ENCODE measurements at places on chromosomes 2 and 18. TPM values are rescaled to one million over a fixed set of nuclear protein-coding genes. Genes with fewer than 3 reads are reported as not detected.
A peak's percentile ranks its signal among the peaks of the same experiment; 100 is the strongest.

SOX11 gene
- polyA plus RNA-seq: not detected

TTC27 gene
- polyA plus RNA-seq: 22.5 TPM

- H3K27ac ChIP-seq: no peak overlapping the region
- DNase-seq: no peak
- no peak overlapping the region for H3K4me3 ChIP-seq
- H3K4me1 ChIP-seq: peaks cover 6% of the 10 kb centered on the region
- peaks cover 9% of the 10 kb centered on the region for H3K27me3 ChIP-seq
- H3K36me3 ChIP-seq: no peaks in the 10 kb centered on the region
These were observed 35.6 kb downstream of the FAM124B start for GRCh38 chr2:224366267-224366844.

- DNase-seq: no peak
These were observed 31.9 kb downstream of the PTPN18 start for GRCh38 chr2:130387804-130388203.

DNA sequence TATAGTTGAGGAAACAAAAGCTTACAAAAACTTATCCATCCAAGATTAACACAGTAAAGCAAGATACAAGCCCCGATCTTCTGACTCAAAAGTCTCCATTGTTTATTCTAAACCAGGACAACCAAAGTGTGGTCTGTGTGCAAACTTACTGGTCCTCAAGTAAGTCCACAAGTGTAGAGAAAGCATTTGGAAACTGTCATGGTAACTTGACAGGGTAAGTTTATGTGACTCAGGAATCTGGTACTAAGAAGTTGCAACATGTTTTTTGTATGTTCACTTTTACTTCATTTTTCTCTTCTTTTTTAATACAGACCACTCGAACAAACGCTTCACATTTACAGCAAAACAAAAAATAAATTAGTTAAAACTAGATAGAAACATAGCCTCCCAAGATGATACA is 9.4 kb downstream of the MBD2 start:
- H3K27me3 ChIP-seq: no peaks in the 10 kb centered on the region
- no peak for DNase-seq
- H3K4me3 ChIP-seq: no peak overlapping the region
- no peaks in the 10 kb centered on the region for H3K36me3 ChIP-seq
- peaks cover 90% of the 10 kb centered on the region for H3K4me1 ChIP-seq

DNA sequence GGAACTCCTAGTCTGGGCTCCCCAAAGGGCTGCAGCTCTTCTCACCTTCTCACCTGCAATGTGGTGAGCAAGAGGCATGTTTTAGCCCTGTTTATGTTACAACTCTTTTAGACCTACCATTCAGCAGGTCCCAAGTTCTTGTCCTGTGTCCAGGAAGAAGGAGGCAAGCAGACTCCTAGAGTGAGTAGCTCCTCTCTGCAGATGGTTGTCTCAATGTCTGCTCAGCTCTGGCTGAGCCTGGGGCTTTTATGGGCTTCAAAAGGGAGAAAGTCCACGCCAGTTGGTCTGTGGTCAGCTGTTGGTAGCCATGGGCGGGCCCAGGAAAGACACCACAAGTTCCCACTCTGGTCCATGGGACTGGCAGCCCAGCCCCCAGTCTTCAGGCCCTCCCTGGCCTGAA is 148.1 kb upstream of the HS6ST1 start:
- H3K4me1 ChIP-seq: peaks cover 5% of the 10 kb centered on the region
- no peak overlapping the region for H3K27ac ChIP-seq
- no peak overlapping the region for H3K4me3 ChIP-seq
- peaks cover 9% of the 10 kb centered on the region for H3K36me3 ChIP-seq

POTEI gene
- polyA plus RNA-seq: not detected

DNA sequence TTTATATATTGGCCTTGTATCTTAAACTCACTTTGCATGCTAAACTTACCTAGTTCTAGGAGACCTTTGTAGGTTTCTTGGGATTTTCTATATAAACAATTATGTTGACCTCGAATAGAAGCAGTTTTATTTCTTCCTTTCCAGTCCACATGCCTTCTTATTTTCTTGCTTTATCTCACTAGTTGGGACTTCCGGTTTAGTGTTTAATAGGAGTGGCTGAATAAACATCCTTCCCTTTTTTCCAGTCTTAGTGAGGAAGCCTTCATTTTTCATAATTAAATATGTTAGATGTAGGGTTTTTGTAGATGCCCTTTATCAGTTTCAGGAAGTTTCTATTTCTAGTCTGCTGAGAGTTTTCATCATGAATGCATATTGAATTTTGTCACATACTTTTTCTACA is 347.3 kb upstream of the HNRNPA3 start:
- no peaks in the 10 kb centered on the region for H3K27me3 ChIP-seq
- DNase-seq: no peak
- H3K4me1 ChIP-seq: no peaks in the 10 kb centered on the region

CD302 gene
- 0.37 TPM for polyA plus RNA-seq

DNA sequence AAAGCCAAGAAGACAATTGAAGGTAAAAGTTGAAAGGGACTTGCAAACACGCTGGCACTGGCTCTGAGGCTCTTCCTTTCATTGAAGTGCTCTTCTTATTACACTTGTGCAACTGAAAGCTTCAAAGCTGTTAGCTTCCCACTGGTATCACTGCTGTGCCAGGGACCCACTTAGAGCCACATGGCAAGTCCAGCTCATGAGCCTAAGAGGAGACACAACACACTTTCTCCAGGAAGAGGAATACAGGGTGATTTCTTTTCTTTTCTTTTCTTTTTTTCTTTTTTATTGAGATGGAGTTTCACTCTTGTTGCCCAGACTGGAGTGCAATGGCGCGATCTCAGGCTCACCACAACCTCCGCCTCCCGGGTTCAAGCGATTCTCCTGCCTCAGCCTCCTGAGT is 218.2 kb downstream of the ATAD2B start:
- no peaks in the 10 kb centered on the region for H3K27me3 ChIP-seq
- H3K36me3 ChIP-seq: peaks cover 21% of the 10 kb centered on the region
- DNase-seq: no peak
- no peaks in the 10 kb centered on the region for H3K4me1 ChIP-seq
- H3K4me3 ChIP-seq: no peak overlapping the region
- no peak overlapping the region for H3K27ac ChIP-seq

GRCh38 chr2:218567797-218568189 is 358 bp downstream of the USP37 start:
- H3K36me3 ChIP-seq: no peaks in the 10 kb centered on the region
- H3K4me1 ChIP-seq: peaks cover 54% of the 10 kb centered on the region
- DNase-seq: no peak
- H3K4me3 ChIP-seq: peak overlapping the region; percentile 97

CHRND gene
- not detected for polyA plus RNA-seq

GRCh38 chr2:134253117-134253704 is 661 bp upstream of the MGAT5 start:
- peak overlapping the region; percentile 85 for H3K4me3 ChIP-seq
- peaks cover 9% of the 10 kb centered on the region for H3K36me3 ChIP-seq
- no peaks in the 10 kb centered on the region for H3K27me3 ChIP-seq
- peak overlapping the region; percentile 100 for H3K27ac ChIP-seq
- DNase-seq: no peak
- peaks cover 66% of the 10 kb centered on the region for H3K4me1 ChIP-seq

SPC25 gene
- not detected for polyA plus RNA-seq

- no peaks in the 10 kb centered on the region for H3K27me3 ChIP-seq
- DNase-seq: no peak
- no peaks in the 10 kb centered on the region for H3K4me1 ChIP-seq
- no peak overlapping the region for H3K27ac ChIP-seq
These were observed 28.2 kb upstream of the PRLH start for GRCh38 chr2:237538001-237538720.

DNA sequence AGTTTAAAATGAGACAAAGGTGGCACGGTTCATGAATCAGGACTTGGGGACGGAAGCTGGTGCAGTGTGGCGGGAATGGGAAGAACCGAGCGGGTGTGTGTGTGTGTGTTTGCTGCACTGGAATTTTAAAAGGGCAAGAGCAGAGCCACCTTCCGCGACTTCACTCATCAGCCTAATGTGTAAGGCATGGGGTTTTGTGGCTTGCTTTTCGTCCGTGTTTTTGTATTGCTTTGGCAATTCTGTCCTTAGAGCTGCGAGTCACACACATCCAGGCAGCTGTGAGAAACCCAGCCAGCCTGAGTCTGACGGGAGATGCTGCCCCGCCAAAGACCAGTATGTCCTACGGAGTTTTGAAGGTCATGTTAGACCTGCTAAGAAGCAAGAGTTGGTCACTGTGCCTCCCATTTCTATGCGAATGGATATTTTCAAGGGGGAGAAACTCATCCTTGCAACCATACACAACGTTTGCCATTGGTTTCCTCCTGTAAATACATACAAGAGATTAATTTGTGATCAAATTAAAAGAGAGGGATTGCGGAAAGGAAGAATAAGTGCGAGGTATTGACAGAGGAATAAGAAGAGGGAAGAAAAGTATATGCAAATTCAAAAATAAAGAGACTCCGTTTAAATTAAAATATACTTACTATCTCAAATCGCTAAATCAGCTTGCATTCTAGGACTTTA is 665 bp upstream of the CACNB4 start:
- H3K27ac ChIP-seq: peak overlapping the region; percentile 88
- H3K36me3 ChIP-seq: no peaks in the 10 kb centered on the region
- peaks cover 21% of the 10 kb centered on the region for H3K4me1 ChIP-seq
- peaks cover 42% of the 10 kb centered on the region for H3K27me3 ChIP-seq
- DNase-seq: no peak
- peak overlapping the region; percentile 87 for H3K4me3 ChIP-seq

FAP gene
- polyA plus RNA-seq: not detected

DNA sequence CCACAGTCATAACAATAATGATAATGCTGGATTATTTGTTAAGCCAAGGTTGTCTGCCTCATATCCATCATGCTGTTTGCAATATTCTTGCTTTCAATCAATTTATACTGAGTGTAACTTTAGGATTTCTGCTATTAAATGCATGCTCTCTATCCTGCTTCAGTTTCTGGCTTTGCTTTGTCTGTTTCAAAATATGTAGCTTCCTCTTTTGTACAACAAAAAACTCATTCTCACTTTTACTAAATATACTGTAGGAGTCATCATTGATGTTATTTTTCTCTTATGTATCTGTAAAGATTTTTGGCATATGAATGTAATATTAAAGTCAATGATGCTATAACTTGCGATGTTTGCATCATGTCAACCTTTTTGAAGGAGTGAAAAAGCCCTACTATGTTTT is 149.3 kb downstream of the GPD2 start:
- no peak for DNase-seq
- no peak overlapping the region for H3K4me3 ChIP-seq
- no peaks in the 10 kb centered on the region for H3K4me1 ChIP-seq
- H3K27ac ChIP-seq: no peak overlapping the region
- H3K36me3 ChIP-seq: no peaks in the 10 kb centered on the region

- H3K27ac ChIP-seq: no peak overlapping the region
- no peak overlapping the region for H3K4me3 ChIP-seq
- no peaks in the 10 kb centered on the region for H3K4me1 ChIP-seq
- H3K36me3 ChIP-seq: no peaks in the 10 kb centered on the region
- no peaks in the 10 kb centered on the region for H3K27me3 ChIP-seq
- DNase-seq: no peak
These were observed 414.2 kb upstream of the CHAC2 start for GRCh38 chr2:53353135-53354114.

DNA sequence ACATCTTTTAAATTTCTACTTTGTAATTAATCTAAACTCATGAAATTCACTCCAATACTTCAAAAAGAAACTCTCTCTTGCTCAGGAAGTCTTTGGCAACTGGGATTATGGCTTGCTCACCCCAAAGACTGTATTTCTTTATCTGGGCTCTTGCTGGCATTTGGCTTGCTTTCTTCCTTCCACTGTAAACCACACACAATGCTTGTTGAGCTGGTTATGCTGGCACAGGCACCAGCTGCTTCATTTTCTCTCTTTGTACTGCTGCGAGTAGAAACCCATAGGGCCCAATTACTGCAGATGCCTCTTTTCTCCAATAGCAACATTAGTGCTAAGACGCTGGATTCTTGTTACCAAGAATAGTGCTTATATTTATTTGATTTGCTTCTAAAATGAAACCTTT is 51.4 kb downstream of the SLC38A11 start:
- no peak overlapping the region for H3K27ac ChIP-seq
- H3K4me3 ChIP-seq: no peak overlapping the region
- H3K4me1 ChIP-seq: peaks cover 7% of the 10 kb centered on the region
- H3K27me3 ChIP-seq: no peaks in the 10 kb centered on the region
- DNase-seq: no peak

DNA sequence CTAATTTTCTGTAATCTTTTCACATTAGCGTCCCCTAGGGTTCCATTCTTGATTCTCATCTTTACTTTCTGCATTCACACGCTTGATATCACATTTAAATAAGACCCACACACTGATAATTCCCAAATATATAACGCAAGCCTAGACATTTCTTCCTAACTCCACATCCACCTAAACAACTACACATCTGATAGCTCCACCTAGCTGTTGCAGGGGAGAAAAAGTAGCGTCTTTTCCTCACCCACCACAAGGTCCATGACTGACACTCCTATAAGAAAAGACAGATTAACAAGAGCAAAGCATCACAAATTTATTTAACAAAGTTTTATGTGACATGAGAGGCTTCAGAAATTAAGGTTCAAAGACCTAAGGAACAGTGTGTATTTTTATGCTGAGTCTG is 862.2 kb upstream of the DDX18 start:
- H3K27ac ChIP-seq: no peak overlapping the region
- no peak overlapping the region for H3K4me3 ChIP-seq
- no peak for DNase-seq
- H3K36me3 ChIP-seq: no peaks in the 10 kb centered on the region
- H3K27me3 ChIP-seq: no peaks in the 10 kb centered on the region

DNA sequence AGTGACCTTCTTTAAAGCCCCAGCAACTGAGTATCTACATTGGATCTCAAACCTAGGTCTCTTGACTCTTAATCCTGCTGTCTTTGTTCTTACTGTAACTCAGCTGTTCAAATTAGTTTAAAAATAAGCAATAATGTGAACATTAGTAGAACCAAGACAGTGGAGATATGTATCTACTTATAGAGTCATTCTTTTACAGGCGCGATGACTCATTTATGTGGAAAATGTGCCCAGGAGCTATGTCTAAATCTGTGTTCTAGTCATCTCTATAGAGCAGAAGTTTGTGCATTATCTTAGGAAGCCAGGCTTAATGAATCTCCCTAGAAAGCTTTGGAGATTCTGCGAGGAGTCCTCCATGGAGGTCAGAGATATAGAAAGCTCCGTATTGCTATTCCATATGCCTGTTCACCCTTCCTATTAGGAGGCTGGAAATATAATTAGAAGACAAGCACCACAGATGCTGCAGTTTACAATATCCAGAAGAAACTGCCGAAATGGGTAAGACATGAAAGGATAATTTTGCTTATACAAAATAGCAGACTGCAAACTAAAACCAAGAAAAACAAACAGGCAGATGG is 211.6 kb downstream of the TRIB2 start:
- peaks cover 10% of the 10 kb centered on the region for H3K4me1 ChIP-seq
- no peak for DNase-seq
- peaks cover 14% of the 10 kb centered on the region for H3K27me3 ChIP-seq
- no peak overlapping the region for H3K4me3 ChIP-seq
- H3K36me3 ChIP-seq: no peaks in the 10 kb centered on the region
- H3K27ac ChIP-seq: peak overlapping the region; percentile 47

DNA sequence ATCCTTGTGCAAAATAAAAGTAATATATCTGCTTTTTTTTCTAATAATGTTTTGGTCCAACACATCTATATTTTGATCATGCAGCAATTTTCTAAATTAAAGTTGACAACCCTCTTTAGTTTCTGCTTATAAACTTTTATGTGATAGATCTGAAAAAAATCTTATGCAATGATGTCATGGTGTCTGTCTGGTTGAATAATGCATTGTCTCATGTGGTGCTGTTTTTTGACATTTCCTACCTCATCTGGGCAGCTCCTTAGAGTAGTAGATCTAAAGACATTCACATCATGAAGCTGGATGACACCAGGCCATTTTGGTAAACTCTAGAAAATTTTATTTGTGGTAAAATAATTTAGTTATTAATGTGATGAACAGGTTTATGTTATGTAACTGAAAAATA is 106.8 kb upstream of the FN1 start:
- peaks cover 13% of the 10 kb centered on the region for H3K27me3 ChIP-seq
- no peak for DNase-seq
- no peak overlapping the region for H3K4me3 ChIP-seq
- no peaks in the 10 kb centered on the region for H3K4me1 ChIP-seq
